Left cardiac atrium (tissue), 4 donors: ENCODE measurements at places on chromosomes 6 and 20. TPM values are rescaled to one million over a fixed set of nuclear protein-coding genes. Genes with fewer than 3 reads are reported as not detected.
A peak's percentile ranks its signal among the peaks of the same experiment; 100 is the strongest.

- DNase-seq = no peak
Observed at GRCh38 chr20:60051911-60052310, 93.7 kb downstream of the CDH26 start.

DNA sequence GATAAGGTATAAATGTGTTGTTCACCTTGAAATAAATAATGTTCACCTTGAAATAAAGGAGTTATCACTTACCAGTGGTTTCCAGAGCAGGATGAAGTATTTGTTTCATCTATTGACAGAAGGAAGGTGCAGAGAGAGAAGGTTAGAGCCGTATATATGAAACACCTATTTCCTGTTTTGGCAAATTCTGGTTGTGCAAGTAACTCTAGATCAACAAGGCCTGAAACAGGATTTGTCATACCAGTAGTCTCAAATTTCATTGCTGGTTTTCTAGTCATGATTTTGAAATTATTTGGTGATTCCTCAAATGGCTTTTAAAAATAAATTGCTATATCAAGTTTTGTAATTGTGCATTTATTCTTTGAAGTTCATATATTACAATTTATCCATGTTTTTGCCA, at the start of gene CRISP3:
Gene CRISP3, minus strand, starts transcription at position 130 of the 400 bp plus-strand sequence. Its CDS starts 21 bp downstream, at position 109.
- no peak for DNase-seq

RAET1L gene
- not detected for total RNA-seq

TGM2 gene
- 383 TPM for total RNA-seq

DNA sequence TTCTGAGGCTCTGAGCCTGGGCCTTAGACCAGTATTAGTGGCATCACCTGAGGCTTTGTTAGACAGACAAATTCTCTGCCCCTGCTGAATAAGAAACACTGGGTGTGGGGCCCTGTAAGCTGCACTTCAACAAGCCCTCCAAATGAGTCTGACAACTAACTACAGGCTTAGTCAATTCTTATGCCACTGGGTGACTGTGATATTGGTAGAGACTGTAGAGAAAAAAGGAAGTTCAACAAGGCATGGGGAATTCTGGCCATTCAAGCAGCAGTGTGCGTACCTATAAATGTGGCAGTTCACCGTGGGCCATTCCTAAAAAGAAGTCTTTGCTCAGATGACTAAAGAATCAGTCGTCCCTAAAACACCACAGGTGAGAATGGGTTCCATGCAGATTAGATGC, 82.7 kb downstream of the MDN1 start:
- no peak for DNase-seq

- no peak for DNase-seq
Observed at GRCh38 chr6:144990784-144991183, 705.6 kb downstream of the UTRN start.

GRCh38 chr20:14191559-14191958, 145.9 kb downstream of the FLRT3 start:
- DNase-seq = no peak

LKAAEAR1 gene
- total RNA-seq = not detected

GRCh38 chr6:19279273-19279684, 557.9 kb upstream of the ID4 start:
- DNase-seq = no peak

MOXD1 gene
- total RNA-seq = 2.2 TPM

SLC32A1 gene
- not detected for total RNA-seq

DNA sequence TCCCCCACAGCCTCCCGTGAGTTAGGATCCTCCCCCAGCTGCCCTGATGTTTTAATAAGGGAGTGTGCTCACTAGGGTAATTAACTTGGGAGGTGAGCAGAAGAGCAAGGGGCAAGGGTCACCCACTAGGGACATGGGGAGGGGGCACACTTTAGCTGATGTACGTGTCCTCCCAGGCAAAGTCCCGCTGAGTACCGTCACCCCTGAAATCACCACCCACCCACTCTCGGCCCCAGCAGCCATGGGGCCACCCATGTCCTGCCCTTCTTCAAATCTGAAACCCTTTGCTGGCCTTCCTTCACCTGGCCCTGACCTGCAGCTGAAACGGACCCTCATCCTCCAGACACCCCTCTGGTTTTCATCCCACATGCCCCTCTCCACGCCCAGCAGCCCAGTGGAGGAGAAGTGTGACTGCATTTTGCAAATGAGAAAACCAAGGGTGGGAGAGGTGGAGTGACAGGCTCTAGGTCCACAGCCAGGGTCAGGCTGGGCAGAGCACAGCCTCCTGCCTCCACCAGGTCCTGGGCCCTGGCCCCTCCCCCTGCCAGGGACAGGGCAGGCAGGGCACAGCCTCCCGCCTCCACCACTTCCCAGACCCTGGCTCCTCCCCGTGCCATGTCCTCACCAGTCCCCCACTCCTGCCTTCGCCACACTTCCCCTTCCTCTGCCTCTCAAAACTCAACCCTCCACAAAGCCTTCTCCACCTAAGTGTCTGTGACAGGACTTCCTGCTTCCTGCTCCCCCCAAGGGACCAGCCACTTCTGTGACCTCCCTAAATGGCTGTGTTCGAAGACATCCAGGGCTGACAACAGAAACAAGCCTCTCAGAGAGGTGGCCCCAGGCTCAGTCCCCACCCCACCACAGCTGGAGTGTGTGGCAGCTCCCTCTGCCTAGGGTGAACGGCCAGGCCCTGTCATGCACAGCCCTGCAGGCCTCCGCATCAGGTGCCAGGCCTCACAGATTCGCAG, 15.1 kb downstream of the ACSS1 start:
- DNase-seq = peak; percentile 59

HSPA12B gene
- 15.7 TPM for total RNA-seq

- DNase-seq = peak; percentile 82
Observed at GRCh38 chr6:79630883-79631692, at the start of gene SH3BGRL2. TSS of gene SH3BGRL2 (plus strand) at chr6:79631329. CDS start at chr6:79631462, 133 bp downstream.

- no peak for DNase-seq
Observed at GRCh38 chr6:112821476-112821875, 474.3 kb downstream of the RFPL4B start.

GRCh38 chr6:81906709-81907204, 154.3 kb upstream of the TENT5A start:
- DNase-seq = no peak

GRCh38 chr20:14538433-14538832, 201.0 kb upstream of the FLRT3 start:
- DNase-seq = no peak

ZC2HC1B gene
- not detected for total RNA-seq

THBD gene
- total RNA-seq = 20.6 TPM

GRCh38 chr6:167719920-167720319, 106.8 kb upstream of the AFDN start:
- DNase-seq = no peak

DNA sequence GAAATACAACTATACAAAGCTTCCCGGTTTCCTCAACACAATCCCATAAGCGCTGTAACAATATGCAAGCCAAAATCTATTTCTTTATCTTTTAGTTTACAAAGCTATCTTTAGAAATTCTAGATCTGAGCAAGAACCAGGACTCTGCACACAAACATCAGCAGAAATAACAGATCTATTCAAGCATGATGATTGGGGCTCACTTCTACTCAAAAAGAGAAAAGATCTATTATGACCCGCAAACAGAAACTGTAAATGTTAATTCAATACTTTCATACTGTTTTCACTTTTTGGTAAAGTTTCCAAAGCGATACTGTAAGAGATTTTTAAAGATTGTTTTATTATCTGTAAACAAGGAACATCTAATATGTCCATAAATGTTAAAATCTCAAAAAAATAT, 86.6 kb downstream of the SESN1 start:
- no peak for DNase-seq

DNA sequence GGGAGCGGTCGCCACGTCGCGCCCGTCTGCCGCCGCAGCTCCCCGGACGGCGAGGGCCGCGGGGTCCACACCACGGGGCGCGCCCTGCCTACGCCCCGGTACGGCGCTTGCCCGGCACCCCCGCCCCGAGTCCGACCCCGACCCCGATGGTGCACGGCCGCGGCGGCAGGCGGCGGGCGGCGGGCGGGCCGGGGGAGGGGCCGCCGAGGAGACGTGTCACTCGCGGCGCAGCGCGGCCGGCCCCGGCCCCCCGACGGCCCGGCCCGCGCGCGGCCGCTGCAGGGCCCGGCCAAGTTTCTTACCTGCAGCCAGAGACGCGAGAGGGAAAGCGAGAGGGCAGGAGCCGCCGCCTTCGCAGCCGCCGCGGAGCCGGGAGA, 328 bp downstream of the RRBP1 start:
- no peak for DNase-seq

DNA sequence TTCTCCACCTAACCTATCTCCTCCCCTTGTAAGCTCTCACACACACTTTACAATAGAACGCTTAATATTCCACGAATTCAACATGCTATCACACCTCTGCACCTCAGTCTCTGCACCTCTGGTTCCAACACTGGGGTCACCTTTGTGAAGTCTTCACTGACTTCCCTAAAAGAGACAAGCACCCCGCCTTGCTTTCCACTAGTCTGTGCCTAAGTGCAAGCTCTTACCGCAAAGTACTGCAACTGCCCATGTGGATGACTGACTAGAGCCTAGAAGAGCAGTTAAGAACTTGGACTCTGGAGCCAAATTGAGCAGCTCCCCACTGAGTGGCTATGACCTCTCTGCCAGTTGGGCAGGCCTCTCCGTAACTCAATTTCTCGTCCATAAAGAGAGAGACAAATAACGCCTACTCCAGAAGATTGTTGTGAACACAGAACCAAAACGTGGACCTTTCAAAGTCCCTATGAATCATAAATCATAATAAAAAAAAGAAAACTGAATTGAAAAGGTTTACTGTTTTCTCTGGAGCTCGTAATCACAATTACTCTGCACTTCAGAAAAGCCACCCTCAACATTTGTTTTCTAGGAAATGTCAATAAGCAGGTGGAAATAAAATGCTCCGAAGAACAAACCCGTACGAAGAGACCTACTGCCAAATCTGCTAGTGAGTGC, 1.2 kb downstream of the IFNGR1 start:
- peak; percentile 39 for DNase-seq

KIAA0408 gene
- total RNA-seq = 1.5 TPM

GRCh38 chr20:37741570-37741969, 47.7 kb downstream of the CTNNBL1 start:
- DNase-seq = no peak

HLA-DMB gene
- 15.8 TPM for total RNA-seq

DNA sequence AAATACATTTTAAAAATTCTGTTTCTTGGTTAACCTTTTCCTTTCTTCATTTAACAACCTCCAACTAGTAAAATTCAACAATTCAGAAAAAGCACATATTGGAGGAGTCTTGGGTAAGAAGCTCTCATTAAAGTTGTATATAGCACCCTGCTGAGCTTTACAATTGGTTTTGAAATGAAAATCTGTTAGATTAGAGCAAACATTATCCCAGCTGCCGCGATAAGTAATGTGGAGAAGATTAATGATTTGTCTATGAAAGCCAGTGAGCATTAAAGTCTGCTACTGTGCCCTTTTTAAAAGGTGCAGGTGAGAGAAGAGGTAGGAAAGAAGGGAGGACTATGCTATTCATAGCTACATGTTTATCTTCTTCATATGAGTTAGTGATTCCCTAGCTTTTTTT, 201.5 kb downstream of the ZFAND3 start:
- DNase-seq = no peak

DNA sequence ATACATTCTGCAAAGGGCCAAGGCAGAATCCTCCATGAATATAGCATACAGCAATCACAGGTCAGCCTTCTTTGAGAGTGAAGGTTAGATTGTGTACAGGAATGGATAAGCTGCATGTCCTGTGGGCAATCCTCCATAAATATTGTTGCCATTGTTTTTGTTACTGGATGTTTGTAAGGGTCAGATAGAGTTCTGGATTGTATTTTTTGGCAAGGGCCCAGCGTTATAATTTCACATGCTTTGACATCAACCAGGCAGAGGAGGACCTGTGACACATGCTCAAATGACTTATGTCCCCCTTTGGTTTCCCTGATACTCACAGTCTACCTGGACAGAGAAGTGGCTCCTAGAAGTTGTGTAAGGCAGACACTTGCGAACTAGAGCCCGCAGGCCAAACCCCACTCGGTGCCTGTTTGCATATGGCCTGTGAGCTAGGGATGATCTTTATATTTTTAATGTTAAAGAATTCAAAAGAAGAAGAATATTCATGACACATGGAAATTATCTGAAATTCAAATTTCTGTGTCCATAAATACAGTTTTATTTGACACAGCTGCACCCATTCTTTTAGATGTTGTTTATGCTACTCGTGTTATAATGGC, 5.4 kb downstream of the LY86 start:
- DNase-seq = no peak

GRCh38 chr6:45416700-45417099, 39.0 kb upstream of the SUPT3H start:
- DNase-seq = no peak

- DNase-seq = peak; percentile 85
Observed at GRCh38 chr6:169070506-169071176, 183.0 kb downstream of the THBS2 start.

NRSN1 gene
- not detected for total RNA-seq

GRCh38 chr6:18990059-18990978, 603.2 kb downstream of the RNF144B start:
- peak; percentile 83 for DNase-seq

ELOVL4 gene
- 0.47 TPM for total RNA-seq

GRCh38 chr6:11094941-11095340, 1.3 kb downstream of the SMIM13 start:
- no peak for DNase-seq

DNA sequence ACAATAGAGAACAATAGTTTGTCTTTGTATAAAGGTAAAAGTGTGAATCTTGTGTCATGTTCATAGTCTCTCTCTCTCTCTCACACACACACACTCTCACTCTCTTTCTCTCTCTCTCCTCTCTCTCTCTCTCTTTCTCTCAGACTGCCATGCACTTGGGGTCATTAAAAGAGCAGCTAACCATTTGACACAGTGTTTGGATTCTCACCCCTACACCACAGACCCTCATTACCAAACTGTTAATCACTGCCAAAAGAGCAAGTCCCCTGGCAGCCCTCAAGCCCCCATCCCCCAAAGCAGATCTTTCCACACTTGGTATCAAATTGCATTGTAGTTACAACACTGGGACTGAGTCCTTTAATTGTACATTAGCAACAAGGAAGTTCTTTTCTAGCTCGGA, 305.8 kb upstream of the RSPO3 start:
- no peak for DNase-seq

GRCh38 chr6:133959667-133960368, 6.8 kb downstream of the TBPL1 start:
- DNase-seq = no peak

DNA sequence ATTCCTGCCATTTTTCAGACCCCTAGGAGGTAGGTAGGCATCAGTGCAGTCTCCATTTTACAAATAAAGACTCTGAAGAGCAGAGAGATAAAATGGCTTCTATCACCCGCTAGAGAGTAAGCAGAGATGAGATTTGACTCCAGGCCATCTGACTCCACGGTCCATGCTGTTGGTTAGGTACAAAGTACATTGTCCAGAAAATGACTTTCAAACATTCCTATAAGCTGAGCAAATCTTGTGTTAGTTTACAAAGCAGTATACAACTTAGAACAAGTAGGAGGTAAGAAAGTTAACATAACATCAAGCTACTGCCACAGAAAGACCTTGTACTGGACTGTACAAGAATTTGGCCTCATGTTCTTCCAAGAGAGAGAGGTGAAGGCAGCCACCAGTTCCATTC, 14.9 kb downstream of the BTN1A1 start:
- no peak for DNase-seq

GNAS-AS1 gene
- 0.80 TPM for total RNA-seq

HEY2 gene
- total RNA-seq = 2.5 TPM

GRCh38 chr6:3356056-3356823, 97.5 kb downstream of the PSMG4 start:
- DNase-seq = peak; percentile 75

GRCh38 chr6:54041239-54041638, 70.0 kb upstream of the MLIP start:
- no peak for DNase-seq

WFDC12 gene
- not detected for total RNA-seq

GRCh38 chr6:166786704-166787293, 159.7 kb upstream of the RPS6KA2 start:
- no peak for DNase-seq
